GM12892 (cell line): ENCODE measurements at places on chromosomes 7 and 10.

DNA sequence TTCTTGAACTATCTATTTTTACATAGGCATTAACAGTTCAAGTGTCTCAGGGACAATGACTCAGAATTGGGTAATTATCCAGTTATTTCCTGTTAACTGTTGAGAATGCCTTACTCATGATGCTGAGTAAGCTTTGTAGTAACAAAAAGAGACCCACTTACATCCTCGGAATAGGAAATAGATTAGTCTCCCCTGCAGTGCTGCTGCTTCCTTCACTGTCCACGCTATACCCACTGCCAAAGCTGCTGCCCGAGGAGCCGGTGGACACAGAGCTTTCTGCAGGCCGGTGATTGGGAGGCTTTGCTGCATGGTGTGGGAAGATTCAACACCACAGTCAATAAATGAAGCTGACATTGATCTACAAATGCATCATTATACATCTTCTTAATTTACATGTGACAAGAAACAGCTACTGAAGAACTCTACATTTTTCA lies 357.1 kb downstream of the PCLO start:
- DNase-seq: no peak

GRCh38 chr7:916291-916941 lies 38.1 kb downstream of the ADAP1 start:
- no peak for DNase-seq

GRCh38 chr10:110078317-110078716 lies 70.5 kb downstream of the ADD3 start:
- no peak for DNase-seq

- no peak for DNase-seq
Measured at GRCh38 chr7:105734233-105734632, 142.2 kb downstream of the ATXN7L1 start.

GRCh38 chr7:104848138-104848990 lies 165.6 kb upstream of the KMT2E start:
- no peak for DNase-seq

DNA sequence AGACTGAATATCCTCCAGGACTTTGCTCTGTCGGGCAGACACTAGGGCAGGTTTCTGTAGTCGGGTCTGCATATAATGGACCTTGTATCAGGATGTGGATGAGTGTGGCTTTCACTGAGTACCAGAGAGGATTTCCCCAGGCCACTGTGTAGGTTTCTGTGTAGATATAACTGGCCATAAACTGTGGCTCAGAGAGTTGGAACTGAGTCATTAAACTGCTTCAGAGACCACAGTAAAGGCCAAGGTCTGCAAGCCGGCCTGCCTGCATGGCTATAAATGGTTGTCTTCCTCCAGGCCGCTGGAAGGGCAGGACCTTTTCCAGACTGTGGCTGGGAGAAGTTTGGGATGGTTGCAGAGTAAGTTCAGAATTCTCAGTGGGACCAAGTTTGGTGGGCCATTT lies 16.9 kb downstream of the ZNF92 start:
- no peak for DNase-seq

DNA sequence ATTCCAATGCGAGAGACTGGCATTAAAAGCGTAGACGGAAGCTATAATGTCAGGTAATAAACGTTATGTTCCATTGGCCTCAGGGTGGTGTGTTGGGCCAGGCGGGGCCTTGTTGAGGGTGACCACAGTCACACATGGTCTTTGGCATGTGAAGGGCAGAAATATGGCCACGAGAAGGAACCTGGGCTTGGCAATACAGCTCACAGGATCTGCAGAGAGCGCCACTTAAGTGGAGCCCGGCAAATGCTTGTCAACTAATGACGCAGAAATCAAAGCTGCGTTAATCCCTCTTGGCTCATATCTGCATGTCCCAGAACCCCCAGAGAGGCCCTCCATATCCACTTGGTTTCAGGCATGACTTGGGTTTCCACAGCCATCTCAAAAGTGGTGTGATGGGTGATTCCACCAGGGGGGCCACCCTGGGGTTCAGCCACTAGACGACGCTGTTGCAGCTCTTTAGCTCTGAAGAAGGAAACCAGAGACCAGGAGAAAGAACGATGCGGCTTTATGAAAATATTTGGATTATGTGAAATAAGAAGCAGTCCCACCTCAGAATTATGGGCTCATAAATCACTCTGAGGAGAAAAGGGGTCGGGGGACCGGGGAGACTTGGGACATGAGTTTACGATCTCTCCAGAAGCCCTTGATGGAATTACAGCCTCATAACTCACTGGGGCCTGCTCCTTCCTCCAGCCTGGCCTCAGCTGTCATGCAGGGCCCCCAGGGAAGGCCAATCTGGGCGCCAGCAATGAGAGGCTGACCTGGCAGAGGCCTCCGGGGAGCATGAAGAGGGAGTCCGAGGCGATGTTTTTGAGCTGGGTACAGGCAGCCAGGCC lies 462.5 kb downstream of the PLXNA4 start:
- DNase-seq: no peak
